ENCODE measurements at places on chromosomes 2 and 18.

- DNase-seq = no peak
Observed at GRCh38 chr2:226122041-226122440, 677.6 kb downstream of the IRS1 start.

GRCh38 chr18:75374466-75374865 lies 53.0 kb downstream of the SMIM21 start:
- DNase-seq = no peak

- DNase-seq = no peak
Observed at GRCh38 chr2:1854729-1855547, 110.6 kb upstream of the PXDN start.

DNA sequence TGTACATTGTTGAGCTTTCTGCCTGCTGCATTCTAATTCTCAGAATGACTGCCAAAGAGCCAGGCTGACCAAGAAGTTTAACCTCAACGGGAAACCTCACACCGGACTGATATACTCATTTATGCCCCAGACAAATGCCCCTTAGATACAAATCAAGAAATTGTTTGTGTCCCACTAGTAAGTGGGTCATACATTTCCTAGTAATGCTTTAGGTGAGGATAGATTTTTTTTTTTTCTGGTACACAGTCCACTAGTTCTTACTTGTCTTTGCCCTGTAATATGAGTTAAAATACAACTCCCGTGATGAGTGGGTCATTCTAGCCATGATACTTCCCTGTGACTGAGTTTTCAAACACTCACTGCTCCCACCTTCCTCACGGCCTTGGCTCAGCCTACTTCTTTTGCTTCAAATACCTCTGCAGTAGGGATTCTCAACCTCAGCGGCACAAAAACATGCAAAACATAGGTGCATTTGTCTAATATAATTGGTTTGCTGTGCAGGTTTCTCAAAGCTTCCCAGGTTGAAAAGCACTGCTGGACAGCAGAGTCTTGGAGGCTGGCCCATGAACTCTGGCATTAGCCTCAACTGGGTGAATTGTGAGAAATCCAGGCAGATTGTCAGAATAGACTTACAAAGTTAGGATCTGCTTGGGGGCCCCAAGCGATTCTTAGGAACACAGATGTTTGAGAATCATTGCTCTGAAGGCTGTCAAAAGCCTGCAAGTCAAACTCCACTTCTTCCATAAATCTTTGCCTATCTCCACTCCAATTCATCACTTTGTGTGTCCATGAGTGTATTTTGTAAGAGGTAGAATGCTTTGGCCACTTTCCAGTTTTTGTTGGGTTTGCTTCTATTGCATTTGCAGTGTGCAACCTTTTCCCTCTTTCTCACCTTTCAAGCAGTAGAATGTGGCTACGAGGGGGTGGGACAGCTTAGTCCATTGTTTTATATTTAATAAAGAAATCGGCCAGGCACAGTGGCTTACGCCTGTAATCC lies 35.5 kb downstream of the TGIF1 start:
- DNase-seq = no peak

- no peak for DNase-seq
Observed at GRCh38 chr2:42967959-42968674, 175.7 kb upstream of the HAAO start.

GRCh38 chr2:74872389-74872836 lies 38.5 kb downstream of the HK2 start:
- DNase-seq = no peak
